ENCODE measurements at places on chromosomes 16 and 17.
A peak's percentile ranks its signal among the peaks of the same experiment; 100 is the strongest.

DNA sequence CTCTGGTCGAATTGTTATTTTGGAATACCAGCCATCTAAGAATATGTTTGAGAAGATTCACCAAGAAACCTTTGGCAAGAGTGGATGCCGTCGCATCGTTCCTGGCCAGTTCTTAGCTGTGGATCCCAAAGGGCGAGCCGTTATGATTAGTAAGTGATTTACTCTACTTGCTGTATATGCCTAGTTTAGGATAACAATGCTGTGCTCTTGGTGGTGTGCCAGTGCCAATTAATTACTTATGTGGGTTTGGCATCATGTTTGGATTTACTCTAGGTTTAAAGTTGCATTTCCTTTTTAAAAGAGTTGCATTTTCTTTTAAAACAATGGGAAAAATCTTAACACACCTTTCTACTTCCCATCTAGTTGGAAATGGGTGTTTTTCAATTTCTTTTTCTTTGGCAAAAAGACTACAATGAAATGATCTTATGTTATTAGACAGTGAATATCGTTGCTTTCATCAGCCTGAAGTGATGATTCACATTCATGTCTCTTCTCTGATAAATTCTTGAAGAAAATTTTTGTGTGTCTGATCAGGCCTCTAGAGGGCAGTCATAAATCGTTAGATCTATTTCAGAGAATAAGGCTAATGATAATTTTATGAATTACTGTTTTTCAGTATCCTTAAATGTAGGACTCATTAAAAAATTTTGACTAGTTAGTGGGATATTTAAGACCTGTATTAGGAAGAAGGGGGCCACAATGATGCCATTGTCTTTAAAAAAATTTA is 5.6 kb downstream of the SF3B3 start:
- peak; percentile 89 for DNase-seq

GRCh38 chr17:35534576-35535093 is 2.8 kb downstream of the SLFN12L start:
- no peak for DNase-seq

DNA sequence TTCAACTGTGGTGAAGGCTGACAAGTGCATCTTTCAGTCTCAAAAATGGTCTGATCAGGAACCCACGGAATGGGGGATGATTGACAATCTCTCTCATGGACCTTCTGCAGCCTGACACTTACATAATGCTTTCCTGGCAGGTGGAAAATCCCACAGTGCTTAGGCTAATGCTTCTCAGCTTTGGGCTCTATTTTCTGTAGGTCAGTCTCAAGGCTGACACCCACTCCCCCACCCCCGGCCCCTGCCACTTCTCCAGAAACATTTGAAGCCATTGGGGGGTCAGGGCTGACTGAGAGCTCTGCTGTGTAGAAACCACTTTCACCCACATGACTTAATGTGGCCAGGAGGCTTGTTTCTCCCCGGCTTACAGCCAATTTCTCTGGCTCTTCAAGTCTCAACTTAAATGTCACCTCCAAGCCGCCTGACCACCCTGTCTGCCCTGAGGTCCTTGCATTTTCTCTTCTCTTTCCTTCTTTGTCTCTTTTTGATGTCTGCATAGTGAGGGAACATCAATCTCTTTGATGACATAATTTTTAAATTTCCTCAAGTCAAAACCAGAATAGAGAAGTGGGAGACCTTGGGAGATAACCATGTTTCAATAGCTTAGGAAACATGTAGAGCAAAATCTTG is 16.7 kb upstream of the IRF8 start:
- DNase-seq, result no peak

DNA sequence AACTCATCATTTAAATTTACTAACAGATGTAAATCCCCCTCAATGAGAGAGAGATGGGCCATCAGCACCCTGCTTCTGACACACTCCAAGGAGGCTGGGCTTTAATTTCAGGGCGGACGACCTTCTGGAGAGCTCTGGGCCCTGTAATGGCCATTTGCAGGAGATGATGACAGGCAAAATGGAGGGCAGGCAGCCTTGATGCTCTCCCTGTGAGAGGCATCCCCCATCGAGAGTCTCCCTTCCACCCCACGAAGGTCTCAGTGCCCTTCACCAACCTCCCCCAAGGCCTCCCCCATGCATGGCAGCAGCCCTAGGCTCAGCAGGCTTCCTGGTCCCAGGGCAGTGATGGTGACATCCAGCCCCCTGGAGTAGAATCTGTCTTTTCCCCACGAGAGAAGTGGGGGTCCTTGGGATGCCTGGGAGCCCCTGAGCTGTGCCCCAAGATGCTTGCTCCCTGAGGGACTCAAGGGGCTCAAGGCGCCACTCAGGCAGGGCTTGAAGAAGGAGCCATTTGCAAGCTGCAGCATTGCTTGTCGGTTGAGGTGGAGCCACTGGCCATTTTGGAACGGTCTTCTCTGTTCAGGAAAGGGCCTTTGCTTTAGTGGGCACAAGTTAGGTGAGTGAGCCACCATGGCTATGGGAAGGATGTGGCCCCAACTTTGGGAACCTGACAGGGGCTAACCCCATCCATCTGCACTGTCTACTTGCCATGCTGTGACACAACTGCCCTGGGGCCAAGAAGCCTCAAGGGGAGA is 82.6 kb downstream of the C16orf78 start:
- DNase-seq, result no peak

GRCh38 chr17:21508211-21508610 is 132.1 kb downstream of the KCNJ12 start:
- no peak for DNase-seq

DNA sequence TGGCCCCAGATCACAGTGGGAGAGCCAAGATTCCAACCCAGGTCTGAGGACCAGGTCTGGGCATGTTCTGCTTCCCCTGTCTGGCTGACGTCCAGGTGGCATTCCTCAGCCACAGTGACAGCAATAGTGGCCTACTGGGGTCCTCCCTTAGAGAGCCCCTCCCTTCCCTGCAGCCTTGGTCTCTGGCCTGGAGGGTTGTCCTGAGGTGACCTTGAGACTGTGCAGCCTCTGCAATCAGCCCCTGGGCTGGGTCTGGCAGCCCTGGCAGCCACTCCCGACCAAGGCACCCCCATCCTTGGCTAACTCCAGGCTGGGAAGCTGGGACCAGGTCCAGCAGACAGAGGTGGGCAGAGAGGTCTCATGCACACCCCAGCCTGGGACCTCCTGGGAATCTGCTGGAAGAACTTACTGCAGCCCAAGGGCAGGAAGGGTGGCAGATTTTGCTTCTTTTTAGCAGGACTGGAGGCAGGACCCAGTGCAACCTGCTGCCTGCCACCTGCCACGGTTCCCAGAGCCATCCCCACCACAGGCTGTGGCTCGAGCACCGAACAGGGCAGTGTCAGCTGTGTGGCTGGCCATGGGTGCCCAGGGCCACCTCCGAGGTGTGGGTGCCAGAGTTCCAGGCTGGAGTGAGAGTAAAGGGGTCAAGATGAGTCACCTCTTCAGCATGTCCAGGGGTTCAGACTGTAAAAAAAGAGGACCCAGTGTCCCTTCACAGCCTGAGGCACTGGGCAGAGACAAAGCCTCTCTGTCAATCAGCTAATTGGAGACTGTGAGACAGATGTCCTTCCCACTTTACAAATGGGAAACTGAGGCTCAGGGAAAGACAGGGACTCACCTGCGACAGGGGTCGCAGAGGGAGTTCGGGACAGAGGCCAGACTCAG is 12.6 kb downstream of the GRB7 start:
- no peak for DNase-seq

GRCh38 chr17:41580687-41581365 is 5.9 kb downstream of the KRT14 start:
- peak; percentile 12 for DNase-seq

DNA sequence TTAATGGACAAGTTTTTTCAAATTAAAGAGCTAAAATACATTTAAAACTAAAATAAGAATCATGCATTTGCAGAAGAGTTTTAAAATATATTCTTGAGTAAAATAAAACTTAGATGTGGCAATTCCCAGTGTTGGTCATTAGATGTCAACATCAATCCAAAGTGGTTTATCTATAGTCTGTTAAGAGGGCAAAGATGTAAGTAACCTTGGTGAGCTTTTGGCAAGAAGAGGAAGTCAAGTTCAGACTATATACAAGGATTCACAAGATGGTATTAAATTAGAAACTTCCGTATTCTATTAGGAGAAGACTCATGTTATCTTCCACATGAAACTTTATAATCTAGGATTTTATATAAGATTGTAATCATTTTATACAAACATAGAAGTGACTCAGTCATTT is 73.1 kb downstream of the CEP95 start:
- DNase-seq, result no peak

GRCh38 chr16:82995924-82996441 is 369.2 kb downstream of the CDH13 start:
- peak; percentile 84 for DNase-seq

GRCh38 chr16:50155925-50156324 is 2.8 kb downstream of the TENT4B start:
- DNase-seq, result no peak

GRCh38 chr16:17451843-17452242 is 18.9 kb downstream of the XYLT1 start:
- DNase-seq, result no peak

DNA sequence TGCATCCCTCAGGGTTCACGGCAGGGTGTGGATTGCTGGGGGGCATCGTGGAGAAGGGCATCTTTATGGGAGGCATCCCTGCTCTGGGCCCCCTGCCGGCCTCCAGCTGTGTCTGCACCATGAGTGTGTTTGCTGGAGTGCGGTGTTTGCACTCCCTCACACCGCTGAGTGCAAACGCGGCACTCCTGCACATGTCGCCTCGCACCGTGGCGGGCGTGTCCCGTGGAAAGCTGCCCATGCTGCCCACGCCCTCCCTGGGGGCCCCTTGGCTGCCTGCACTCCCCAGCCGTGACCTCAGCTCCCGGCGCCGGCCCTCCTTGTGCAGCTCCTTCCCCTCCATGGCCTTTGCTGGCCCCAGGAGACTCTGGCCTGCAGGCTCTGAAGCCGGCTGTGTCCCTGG is 74.6 kb upstream of the ZNF750 start:
- no peak for DNase-seq

- DNase-seq, result peak; percentile 66
These were observed 82.3 kb downstream of the ARHGAP23 start for GRCh38 chr17:38510421-38511149.

- DNase-seq, result no peak
These were observed 16.4 kb downstream of the GJD3 start for GRCh38 chr17:40348136-40348504.

DNA sequence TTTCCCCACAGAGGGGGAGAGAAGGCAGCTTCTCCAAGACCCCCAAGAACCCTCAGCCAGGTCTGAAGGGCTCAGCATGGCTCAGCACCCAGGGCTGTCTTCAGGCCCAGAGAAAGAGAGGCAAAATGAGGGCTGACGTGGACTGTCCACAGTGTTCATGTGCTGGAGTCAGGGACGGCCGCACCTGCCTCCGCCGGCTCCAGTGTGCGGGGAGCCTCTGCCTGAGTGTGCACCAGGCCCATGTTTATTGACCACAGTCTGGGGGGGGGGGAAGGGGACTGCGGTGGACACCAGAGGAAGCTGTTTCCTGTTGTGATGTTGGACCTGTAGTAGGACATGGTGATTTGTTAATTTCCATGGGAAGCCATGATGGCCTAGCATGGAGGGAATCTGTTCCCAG is 6.9 kb downstream of the MRM1 start:
- no peak for DNase-seq

GRCh38 chr16:76182041-76182635 is 95.1 kb upstream of the CNTNAP4 start:
- no peak for DNase-seq

DNA sequence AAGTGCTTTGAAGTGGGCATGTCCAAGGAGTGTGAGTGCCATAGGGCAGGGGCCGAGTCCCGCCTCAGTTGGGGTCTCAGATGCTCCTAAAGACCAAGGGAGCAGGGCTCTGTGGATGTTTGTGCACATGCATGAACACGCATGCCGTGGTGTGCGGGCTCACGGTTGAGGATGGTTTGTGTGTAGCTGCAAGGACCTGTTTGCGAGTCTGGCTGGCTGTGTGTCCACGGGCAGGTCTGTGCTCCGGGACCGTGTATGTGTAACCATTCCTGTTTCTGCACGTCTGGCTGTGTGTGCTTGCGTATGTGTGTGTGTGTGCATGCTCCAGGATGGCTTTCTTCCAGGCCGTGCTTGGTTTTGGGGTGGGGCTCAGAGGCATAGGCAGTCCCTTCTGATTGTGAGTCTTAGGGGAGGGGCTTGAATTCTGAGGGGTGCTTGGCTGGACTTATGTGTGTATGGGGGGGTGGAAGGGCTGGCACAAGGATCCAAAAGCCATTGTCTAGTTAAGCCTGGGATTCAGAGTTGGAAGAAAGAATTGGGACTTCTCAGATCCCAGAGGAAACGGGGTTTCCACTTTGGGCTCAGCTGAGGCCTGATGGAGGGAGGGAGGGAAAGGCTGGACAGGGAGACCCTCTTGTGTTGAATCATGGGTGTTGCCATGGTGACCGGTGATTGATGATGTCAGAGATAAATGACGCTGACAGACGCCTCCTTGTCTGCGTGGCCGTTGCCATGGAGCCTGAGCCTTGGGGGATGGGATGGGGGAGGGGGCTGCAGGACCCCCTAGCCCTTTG is 14.4 kb downstream of the GJD3 start:
- DNase-seq, result no peak

GRCh38 chr17:12358477-12358876 is 307.2 kb upstream of the MYOCD start:
- no peak for DNase-seq

DNA sequence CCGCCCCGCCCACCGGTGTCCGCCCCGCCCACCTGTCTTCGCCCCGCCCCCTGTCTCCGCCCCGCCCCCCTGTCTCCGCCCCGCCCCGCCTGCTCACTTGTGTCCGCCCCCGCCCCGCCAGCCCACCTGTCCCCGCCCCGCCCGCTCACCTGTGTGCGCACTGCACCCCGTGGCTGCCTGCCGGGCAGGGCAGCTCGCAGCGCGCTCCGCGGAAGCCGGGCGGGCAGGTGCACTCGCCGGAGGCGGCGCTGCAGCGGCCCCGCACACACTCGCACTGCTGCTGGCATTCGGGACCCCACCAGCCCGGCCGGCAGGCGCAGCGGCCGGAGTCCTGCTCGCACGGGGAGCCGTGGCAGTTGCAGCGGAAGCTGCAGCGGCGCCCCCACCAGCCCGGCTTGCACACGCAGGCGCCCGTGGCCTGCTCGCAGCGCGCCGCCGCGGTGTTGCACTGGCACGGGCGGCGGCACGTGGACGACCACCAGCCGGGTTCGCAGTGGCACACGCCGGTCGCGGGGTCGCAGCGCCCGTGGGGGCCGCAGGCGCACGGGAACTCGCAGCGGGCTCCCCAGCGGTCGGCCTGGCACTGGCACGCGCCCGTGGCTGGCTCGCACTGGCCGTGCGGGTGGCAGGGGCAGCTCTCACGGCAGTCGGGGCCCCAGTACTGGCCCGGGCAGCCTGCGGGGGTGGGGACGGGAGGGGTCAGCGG is 2.1 kb downstream of the SCARF1 start:
- peak; percentile 31 for DNase-seq

DNA sequence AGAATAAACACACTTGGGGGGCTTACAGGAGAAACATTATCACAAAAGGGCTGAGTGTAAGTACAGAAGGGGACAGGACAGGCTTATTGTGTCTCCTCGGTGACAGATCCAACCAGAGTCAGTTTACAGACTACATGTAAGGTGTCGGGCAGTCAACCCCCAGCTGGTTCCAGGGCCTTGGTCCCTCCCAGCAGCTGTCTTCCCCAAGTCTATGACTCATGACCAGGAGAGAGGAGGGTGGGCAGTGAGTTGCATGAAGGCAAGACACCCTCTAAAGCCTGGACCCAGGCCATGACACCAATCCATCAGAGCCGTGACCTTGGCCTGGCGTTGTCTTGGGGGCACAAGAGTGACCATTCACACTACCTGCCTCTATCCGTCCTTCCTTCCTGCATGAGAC is 276.2 kb upstream of the CCL2 start:
- DNase-seq, result no peak

- DNase-seq, result no peak
These were observed 139.3 kb downstream of the ANKFN1 start for GRCh38 chr17:56292578-56292977.

All from adipocyte (in vitro differentiated cells).